Fibroblast of skin of back (primary cell): ENCODE measurements at places on chromosomes 16 and 17.
A peak's percentile ranks its signal among the peaks of the same experiment; 100 is the strongest.

DNA sequence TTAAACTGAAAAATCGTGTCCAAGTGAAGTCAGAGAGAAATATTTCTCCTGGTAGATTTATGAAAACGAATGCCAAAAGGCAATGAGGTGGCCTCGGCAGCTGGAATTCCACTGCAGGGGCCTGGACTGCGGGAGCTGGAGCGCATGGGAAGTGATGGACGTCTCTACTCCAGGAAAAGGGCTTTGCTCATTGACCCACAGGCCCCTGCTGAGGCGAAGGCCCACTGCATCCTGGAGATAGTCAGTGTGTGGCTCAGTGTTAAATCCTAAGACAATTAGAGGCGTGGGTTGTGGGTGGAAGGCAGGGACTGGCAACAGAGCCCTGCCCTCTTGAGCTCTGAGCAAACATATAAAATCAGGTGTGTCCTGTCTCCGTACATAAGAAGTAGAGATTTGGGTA lies 191.4 kb downstream of the SLC39A11 start:
- DNase-seq, result no peak

GRCh38 chr17:50470426-50470825 lies 1.7 kb upstream of the CHAD start:
- DNase-seq, result no peak

DNA sequence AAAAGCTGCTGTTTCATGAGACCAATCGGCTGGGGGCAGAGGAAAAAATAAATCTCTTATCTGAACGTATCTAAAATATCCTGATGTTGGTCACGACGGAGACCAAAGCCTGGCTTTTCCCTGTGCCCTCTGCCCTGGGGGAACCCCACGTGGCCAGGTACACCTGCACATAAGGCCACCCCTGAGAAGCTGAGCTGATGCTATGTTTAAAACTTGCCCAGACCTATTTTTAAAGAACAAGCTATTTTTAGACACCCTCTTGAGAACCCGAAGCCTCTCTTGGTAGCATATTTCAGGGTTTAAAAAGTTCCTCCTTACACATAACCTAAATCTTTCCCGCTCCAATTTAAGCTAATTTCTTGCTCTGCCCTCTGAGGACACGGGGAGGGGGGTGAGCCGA lies 210.4 kb downstream of the GSG1L start:
- DNase-seq, result no peak

- peak; percentile 9 for DNase-seq
Observed at GRCh38 chr17:17495536-17496188, 533 bp downstream of the RASD1 start.

GRCh38 chr16:11093572-11094074 lies 149.3 kb downstream of the CLEC16A start:
- DNase-seq, result no peak

DNA sequence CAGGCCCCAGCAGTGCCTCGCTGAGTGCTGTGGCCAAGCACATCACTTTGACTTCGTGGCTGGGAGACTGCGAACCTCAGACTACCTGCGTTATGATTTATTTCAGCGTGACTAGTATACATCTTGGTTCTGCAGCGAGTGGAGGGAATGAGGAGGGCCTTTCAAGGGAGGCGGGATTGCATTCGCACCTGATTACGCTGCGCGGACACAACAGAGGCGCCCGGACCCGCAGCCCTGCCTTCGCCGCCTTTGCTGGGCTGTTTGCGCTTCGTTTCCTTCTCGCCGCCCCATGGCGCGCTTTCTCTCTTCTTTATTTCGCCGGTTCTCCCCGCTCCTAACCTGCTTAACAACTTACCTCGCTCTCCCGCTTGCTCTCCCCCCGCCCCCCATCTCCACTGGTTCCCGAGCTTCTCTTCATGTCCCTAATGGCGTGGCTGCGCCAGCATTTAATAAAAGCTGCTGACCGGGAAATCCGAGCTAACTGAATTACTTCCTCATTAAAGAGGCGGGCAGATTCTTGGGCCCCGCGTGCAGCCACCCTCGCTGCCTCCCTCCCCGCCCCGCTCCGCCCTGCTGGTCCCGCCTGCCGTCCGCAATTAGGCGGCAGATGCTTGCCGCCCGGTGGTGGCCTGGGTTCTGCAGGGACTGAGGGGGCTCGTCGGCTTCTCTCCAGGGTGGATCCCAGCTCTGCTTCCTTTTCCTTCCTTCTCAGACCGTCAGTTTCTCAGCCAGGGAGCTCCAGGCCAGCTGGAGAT lies 257.6 kb upstream of the SDK2 start:
- DNase-seq, result no peak

GRCh38 chr17:44967026-44967906 lies 837 bp downstream of the C1QL1 start:
- no peak for DNase-seq

DNA sequence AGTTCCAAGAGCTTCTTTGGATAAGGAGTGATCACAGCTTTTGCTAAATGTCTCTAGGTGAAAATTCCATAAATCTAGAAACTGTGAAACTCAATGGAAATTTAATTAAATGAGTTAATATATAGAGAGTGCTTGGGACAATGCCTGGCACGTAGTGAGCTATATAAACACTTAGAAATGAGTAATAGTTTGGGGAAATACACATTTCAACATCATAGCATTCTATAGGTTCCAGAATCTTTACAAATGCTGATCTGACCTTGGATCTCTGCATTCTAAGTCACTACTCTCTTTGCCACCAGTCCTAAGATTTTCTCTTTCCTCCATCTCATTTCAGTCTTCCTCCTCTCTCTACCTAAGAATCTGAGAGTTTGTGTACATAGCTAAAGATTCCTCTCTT lies 175.6 kb downstream of the SOX9 start:
- peak; percentile 13 for DNase-seq

DNA sequence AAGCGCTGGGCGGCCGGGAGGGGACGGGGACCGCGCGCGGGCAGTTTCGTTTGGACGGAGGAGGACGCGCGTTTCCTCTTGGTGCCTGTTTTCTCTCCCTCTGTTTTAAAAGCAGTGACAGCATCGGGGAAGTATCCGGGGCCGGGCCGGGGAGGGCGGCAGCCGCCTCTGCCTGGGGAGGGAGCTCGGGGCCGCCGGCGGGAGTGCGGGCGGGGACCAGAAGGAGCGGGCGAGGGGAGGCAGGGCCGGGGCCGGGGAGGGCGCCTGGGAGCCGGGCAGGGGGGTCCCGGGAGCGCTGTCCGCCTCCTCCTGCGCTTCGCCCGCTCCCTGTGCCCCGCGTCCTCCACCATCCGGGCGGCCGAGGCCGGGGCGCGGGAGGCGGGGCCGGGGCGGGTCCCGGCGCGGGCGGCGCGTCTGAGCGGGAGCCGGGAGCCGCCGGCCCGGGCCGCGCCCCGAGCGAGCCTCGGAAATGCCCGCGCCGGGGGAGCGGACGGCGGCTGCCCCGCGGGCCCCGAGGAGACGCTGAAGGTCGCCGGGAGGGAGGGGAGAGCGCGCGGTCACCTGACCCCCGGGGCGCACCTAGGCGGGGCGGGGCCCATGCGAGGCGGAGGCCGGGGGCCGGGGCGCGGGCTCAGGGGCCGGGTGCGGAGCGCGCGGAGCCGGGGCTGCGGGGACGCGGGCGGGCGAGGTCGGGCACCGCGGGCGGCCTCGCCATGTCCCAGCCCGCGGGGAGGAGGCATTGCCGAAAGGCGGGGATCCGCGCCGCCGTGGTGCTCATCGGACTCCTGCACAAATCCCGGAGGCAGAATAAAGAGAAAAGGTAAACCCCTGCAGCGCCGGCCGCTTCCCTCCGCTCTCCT lies 57.3 kb downstream of the RAP1GAP2 start:
- peak; percentile 73 for DNase-seq

DNA sequence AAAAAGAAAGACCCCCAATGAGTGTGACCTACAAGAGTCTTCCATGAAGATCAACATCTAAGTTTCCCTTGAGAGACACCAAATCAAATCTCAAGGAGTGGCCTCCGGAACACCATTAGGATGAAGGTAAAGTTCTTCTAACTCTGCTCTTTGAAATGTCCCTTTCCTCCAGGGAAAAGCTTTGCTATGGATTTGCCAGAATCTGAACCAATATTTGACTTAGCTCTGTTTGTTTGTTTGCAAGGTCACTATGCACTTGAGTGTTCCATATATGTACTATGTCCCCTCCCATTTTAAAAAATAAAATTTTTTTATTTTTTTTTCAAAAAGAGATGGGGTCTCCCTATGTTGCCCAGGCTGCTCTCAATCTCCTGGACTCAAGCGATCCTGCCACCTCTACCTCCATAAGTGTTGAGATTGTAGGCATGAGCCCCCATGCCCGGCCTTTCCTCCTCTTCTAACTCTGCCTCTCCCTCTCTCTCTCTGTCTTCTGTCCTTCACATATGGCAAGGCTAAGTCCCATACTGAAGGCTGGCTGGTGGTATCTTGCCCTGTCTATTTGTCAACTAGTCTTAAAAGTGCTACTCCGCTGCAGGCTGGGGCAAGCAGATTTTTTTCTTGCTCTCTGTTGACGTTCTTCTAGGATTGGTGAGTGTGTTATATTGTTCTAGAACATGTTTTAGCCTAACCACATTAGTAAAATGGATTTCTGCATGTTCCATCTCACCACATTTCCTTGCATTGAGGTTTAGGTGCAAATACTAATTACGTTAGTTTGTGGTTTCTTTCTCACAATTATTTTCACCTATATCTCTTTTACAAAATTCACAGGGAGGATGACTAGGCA lies 276.7 kb upstream of the DYNLRB2 start:
- no peak for DNase-seq

DNA sequence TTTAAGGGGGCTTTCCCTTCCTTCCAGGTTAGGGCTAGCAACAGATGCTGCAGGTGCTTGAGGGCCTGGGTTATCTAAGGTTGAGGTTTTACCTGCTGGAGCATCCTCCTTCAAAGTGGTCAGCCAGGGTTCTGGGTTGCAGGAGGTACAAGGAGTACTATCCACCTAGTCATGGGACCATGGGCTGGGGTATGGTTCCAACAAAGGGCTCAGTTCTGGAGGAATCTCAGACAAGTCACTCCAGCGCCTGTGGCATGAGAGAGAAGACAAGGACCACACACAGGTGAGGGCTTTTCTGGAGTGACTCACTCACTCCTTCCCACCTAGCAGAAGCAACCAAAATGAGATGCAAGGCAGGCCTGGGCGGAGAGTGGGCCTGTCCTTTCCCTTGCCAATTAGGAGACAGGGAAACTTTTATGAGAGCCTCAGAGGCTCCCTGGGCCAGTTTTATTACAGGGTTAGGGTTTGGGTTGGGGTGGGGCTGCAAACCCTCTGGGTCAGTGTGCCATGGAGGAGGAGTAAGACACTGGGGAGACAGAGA lies 2.2 kb downstream of the MYO19 start:
- DNase-seq, result no peak

DNA sequence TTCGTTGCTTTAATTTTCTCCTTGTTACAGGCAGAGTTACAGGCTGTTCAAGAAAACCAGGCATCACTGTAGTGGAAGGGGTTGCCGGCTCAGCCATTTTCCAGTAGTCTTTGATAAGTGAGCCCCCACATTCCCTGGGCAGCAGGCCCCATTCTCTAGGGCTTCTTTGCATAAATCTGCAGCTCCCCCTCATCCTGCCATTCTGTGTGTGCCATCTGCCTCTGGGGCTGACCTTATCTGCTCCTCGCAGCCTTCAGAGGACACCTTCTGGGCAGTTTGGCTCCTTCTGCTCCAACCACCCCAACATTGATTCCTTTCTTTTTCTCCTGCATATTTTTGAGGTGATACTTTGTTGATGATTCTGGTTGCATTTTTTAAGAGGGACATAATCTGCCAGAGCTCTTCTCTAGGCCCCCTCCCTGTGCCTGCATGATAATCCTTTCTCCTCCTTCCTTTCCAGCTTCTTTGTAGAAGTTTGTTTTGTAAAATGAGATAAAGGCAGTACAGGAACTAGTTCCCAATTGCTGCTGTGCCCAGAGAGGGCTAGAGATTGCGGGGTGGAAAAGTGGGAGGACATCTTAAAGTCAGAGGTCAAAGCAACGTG lies 17.1 kb downstream of the RND2 start:
- peak; percentile 19 for DNase-seq

DNA sequence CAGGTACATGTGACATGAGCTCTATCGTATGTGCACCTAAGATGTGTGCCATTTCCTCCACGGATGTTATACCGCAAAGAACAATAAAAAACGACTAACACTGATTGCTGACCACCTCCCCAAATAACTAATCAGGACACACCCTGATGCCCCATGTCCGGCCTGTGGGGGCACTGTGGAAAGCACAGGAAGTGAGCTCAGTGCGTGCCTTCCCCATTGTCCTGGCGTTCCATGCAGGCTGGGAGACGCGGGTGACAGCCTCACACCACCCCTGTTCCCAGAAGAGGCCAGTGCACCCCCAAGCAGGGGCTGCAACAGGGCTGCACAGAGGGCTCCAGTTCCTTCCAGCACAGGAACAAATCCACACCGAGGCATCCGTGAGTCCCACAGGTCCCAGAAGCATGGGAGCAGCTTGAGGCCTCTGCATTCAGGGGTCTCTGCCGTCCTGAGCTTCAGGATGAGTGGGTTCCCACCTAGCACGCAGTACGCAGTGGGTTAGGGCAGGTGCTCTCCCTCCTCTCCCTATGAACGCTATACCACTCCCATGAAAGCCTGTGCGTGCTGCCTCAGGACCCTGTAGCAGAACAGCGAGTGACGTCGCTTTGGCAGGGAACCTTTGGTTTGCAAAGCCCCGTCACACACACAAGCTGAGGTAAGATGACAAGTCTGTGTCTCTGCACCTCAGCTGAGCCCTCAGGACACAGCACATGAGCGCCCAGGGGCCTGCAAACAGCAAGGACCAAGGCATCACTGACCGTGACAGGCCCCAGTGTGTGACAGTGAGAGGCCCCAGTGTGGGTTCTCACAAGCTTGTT lies 117.7 kb downstream of the ZNF778 start:
- DNase-seq, result no peak

GRCh38 chr16:67543036-67543435 lies 14.4 kb downstream of the RIPOR1 start:
- DNase-seq, result no peak

DNA sequence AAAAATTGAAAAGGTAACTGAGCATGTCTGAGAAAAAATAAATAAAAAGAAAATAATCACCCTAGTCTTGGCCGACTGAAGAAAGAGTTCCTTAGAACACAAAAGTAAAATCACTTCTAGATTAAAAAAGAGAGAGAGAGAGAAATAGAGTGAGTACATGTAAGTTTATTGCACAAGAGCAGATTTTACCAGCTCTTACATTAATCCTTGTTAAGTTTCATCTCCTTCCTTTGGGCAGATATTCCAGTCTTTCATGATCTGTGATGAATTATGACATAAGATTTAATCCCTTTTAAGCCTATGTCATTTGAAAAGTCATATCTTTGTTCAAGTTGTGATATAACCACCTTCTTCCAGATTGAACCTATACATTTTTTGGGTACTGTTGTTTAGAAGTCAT lies 54.8 kb downstream of the NFAT5 start:
- DNase-seq, result no peak

- DNase-seq, result no peak
Observed at GRCh38 chr16:71919035-71919434, 23.7 kb downstream of the IST1 start.

GRCh38 chr16:67865318-67865717 lies 7.5 kb upstream of the EDC4 start:
- no peak for DNase-seq
